Caki2 (cell line): ENCODE measurements at places on chromosomes 13 and 19. TPM values are rescaled to one million over a fixed set of nuclear protein-coding genes. Genes with fewer than 3 reads are reported as not detected.

DNA sequence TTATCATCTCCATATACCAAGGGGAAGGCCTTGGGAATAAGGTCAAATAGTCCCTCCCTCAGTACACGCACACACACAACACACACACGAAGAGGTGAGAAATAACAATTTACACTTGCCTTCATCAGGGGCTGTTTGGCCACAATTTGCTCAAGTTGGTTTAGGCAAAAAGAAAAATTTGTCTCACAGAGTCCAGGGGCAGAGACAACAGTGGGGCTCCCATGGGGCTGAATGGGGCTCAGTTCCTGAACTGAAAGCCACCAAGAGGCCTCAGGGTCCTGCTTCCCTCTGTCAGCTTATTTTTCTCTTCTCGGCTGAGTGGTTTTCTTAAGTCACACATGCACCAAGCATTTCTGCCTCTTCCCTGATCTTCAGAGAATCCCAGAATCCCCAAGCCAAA lies 35.5 kb downstream of the PCDH8 start:
- DNase-seq = no peak

Gene CHAMP1
- total RNA-seq = 27.0 and 56.0 TPM in 2 replicates

DNA sequence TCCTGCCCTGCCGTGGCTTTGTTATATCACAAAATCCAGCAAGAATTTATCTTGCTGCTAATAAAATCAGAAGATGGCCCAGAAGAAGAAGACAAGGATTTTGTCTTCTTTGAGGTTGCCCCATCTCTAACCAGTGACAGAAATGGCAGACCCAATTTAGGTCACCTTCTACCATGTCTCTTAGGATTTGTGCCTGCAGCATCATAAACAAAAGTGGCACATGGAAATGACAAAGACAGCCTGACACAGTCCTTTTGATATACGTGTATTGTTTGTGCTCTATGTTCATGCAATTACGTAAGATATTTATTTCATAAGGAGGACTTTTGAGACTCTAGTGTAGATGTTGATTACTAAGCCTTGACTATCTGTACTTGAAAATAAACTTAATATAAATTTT lies 135.9 kb upstream of the TMTC4 start:
- DNase-seq = no peak

DNA sequence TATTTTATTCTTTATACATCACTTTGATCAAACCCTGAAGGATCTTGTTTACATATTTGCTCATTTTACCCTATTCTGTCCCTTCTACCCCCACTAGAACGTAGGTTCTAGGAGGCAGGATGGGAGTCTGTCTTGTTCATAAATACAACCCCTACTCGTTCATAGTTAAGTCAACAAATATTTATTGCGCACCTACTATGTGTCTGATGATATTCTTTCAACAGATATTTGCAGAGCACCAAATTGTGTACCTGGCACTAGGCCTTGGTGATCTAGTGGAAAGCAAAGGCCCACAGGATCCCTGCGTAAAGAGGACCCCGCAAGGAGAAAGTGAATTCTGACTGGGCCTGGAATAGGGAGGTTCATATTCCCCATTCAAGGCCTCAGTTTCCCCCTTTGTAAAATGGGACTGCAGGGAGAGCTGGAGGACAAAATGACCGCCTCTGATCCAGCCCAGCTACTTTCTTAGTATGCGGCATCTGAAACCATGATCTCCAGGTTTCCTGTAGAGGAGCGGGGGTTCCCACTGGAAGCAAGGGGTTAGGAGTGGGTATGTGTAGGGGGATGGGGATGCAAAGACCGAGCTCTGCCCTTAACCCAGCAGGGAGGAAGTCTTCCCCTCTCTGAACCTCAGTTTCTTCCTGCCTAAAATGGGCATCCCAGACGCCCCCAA lies 534 bp upstream of the GEMIN7 start:
- no peak for DNase-seq

DNA sequence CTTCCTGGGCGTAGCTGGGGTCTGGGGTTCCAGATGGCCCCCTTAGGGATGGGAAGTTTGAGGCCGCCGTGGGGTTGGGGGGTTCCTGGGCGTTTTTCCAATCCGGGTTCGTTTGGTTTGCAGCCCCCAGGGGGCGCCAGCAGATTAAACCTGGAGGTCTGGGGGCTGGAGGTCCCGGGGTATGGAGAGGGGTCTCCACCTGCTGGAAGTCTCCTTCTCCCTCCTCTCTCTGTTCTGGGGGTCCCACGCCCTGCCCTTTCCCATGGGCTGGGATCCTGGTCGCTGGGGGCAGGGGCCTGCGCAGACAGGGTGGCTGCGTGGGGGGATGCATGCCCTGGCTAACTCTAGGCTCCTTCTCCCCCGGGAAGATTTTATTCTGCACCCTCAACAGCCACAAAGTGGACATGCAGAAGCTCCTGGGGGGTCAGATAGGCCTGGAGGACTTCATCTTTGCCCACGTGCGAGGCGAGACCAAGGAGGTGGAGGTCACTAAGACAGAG lies 899 bp downstream of the GIPC3 start:
- DNase-seq = no peak

DNA sequence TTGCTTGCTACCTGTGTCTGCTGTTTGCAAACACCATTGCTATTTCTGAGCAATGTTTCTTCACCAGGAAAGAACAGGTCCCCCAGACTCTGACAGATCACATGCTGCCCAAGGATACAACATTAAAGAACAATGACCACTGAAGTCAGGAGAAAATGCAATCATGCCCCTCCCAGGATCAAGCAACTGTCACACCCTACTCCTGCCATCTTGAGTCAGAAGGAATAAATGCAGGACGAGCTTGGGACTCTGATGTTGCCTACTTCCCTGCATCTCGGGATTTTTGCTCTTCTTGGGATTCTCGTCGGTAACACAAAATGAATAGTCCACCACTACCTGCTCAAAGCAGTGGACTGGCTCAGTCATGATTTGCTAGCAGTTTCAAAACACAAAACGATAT lies 490.6 kb downstream of the COG6 start:
- DNase-seq = no peak

Gene VSTM1
- 6.0 TPM in 1 of 2 replicates, not detected in the other for total RNA-seq

GRCh38 chr19:46014941-46015686 lies 7.7 kb downstream of the PGLYRP1 start:
- peak; percentile 89 for DNase-seq
